ENCODE measurements at places on chromosomes 6 and 20. TPM values are rescaled to one million over a fixed set of nuclear protein-coding genes. Genes with fewer than 3 reads are reported as not detected.

DNA sequence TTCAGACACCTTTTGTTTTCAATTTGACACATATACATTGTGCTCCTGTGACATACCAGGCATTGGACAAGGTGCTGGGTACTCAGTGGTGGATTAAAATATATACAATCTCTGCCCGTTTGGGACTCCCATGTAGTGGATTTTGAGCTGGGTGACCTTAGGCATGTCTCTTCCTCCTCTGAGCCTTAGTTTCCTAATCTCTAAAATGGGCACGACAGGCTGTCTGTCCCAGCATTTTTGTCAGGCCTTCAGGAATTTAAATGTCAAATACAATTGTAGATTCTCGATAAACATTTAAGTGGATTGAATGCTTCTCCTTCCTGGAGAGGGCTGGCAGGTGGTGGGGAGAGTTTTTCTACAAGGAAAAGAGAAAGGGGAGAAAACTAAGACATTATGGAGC, 22.6 kb downstream of the CDH22 start:
- H3K4me3 ChIP-seq: no peak overlapping the region
- no peak overlapping the region for H3K27ac ChIP-seq
- H3K4me1 ChIP-seq: no peaks in the 10 kb centered on the region
- DNase-seq: no peak
- no peaks in the 10 kb centered on the region for H3K36me3 ChIP-seq
- H3K27me3 ChIP-seq: peaks cover 5% of the 10 kb centered on the region

- H3K27me3 ChIP-seq: no peaks in the 10 kb centered on the region
- H3K4me1 ChIP-seq: no peaks in the 10 kb centered on the region
- H3K36me3 ChIP-seq: no peaks in the 10 kb centered on the region
- DNase-seq: no peak
- H3K27ac ChIP-seq: no peak overlapping the region
- H3K4me3 ChIP-seq: no peak overlapping the region
These were observed 652.1 kb downstream of the RNF144B start for GRCh38 chr6:19039287-19039686.

GRCh38 chr6:116866281-116866871, 10.7 kb upstream of the RFX6 start:
- no peak overlapping the region for H3K27ac ChIP-seq
- H3K4me3 ChIP-seq: no peak overlapping the region
- no peak for DNase-seq
- H3K27me3 ChIP-seq: no peaks in the 10 kb centered on the region
- no peaks in the 10 kb centered on the region for H3K4me1 ChIP-seq
- H3K36me3 ChIP-seq: no peaks in the 10 kb centered on the region

GRCh38 chr6:15148356-15148946, 97.4 kb upstream of the JARID2 start:
- no peak for DNase-seq
- no peaks in the 10 kb centered on the region for H3K27me3 ChIP-seq
- H3K4me3 ChIP-seq: no peak overlapping the region
- no peak overlapping the region for H3K27ac ChIP-seq
- no peaks in the 10 kb centered on the region for H3K36me3 ChIP-seq

DNA sequence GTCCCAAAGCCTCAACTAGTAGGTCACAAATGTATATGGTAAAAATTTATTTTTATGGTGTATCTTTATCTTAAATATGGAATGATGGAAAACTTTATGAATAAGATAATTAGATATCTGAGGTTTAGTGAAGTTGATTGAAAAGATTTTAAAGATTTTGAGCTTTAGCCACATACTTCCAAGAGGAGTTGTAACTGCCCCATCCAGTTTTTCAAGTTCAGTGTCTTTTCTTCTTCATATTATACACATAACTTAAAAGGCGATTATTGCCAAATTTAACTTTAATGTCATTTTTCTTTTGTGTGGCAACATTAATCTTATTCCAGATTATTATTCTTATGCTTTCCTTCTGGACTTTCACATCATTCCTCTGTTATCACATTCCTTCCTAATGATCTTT, 266.4 kb downstream of the TINAG start:
- H3K27me3 ChIP-seq: no peaks in the 10 kb centered on the region
- H3K4me3 ChIP-seq: no peak overlapping the region
- DNase-seq: no peak

DNA sequence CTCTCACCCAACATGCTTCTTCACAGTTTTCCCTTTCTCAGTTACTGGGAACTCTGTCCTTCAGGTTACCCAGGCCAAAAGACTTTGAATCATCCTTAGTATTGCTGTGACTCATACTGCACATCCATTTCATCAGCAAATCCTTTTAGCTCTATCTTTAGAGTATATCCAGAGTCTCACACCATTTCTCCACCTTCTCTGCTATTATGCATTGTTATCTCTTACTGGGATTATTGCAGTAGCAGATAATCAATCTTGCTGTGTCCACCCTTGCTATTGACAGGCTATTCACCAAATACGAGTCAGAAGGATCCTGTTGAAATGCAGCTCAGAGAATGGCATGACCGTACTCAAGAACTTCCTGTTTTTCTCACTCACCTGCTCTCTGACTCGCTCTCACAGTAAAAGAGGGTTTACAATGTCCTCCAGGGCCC, 57.3 kb downstream of the BCKDHB start:
- H3K4me1 ChIP-seq: peaks cover 21% of the 10 kb centered on the region
- no peak overlapping the region for H3K27ac ChIP-seq
- no peaks in the 10 kb centered on the region for H3K27me3 ChIP-seq
- no peaks in the 10 kb centered on the region for H3K36me3 ChIP-seq
- no peak for DNase-seq
- no peak overlapping the region for H3K4me3 ChIP-seq

DNA sequence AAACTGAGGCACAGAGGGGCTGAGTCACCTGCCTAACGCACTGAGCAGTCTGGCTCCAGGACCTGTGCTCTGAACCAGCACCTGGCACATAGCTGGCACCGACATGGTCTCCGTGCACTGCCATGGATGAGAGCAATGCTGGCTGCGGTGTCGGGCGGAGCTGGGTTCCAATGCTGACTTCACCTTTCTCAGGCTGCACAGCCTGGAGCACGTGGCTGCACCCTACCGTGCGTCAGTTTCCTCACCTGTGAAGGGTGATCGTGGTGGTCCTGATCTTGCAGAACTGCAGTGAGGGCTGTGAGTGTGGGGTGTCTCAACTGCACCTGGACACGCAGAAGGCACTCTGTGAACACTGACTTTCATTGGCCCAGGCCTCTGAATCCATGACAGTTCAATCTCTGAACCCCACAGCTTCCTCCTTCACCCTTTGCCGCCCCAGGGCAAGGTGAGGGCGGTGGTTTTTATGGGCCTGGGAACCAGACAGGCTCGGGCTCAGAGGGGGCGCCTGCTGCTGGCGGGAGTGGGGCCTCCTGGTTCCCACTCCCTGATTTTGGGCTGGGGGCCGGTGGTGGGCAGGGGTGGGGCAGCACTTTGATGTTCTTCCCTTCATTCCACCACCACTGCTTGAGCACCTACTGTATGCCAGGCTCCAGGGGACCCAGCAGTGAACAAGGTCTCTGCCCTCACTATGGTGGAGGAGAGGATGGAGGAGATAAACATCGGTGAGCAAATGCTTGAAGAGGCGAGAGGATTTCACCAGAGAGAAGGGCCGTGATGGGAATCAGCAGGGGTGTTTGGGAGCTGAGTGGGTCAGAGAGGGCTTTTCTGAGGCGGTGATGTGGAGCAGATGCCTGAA, 102.9 kb downstream of the CEBPB start:
- H3K27me3 ChIP-seq: no peaks in the 10 kb centered on the region
- peaks cover 8% of the 10 kb centered on the region for H3K4me1 ChIP-seq
- DNase-seq: no peak
- H3K4me3 ChIP-seq: no peak overlapping the region

Gene HCRTR2
- total RNA-seq: not detected

DNA sequence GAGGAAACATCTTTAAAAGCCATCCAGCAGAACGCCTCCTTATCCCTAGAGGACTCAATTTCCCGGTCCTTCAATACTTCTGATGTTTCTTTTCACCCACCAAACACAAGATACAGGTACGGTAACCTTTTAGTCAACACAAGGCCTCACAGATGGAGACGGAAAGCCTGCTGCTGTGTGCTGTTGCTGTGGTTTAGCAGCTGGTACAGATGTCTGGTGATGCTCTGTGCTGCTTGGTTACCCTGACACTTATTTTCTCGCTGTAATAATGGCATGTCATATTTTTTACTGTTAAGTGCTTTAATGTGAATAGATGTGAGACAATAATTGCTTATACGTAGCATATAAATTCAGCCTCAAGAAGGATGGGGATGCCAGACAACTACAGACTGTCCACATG, 25.3 kb downstream of the GMDS start:
- peaks cover 14% of the 10 kb centered on the region for H3K4me1 ChIP-seq
- no peak overlapping the region for H3K27ac ChIP-seq
- H3K36me3 ChIP-seq: no peaks in the 10 kb centered on the region
- DNase-seq: no peak

DNA sequence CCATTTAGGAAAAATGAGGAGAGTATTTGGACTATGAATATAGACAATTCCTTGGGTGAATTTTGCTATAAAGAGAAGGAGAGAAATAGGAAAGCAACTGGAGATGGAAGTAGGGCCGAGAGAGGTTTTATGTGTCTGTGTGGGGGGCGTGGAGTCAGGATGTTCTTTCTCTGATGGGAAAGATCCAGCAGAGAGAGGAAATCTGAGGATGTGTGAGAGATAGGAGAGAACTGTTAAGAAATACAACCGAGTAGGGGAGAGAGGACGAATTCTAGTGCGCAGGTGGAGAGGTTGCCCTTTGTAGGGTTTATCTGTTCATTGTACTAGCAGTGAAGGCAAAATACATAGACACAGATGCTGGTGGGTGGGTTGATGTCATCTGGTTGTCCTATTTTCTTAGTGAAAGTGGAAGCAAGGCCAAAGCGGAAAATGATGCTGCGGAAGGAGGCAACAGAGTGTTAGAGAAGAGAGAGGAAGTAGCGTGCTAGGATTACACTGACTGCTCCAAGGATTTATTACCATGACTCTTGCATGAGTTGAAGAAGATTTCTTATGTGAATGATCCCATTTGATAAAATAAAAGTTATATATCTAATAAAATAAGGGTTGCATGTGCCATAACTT, 57.7 kb downstream of the CLVS2 start:
- no peaks in the 10 kb centered on the region for H3K4me1 ChIP-seq
- H3K27me3 ChIP-seq: no peaks in the 10 kb centered on the region
- no peaks in the 10 kb centered on the region for H3K36me3 ChIP-seq
- H3K27ac ChIP-seq: no peak overlapping the region

DNA sequence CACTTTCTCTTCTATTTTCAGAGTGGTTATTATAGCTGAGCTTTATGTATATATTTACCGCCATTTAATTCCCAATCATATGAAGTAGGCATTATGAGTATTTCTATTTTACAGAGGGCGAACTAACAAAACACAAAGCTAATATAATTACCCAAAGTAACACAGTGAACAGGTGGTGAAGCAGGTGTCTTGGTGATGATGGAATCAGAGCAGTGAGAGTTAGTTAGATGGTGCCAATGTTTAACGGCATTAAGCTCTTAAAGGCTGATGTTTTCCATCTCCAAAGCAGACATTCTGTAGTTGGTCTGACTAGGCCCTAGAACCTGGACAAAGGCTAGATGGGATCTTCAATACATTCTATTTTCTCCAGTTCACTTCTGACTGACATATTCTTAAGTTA, 551.1 kb upstream of the SYNCRIP start:
- no peaks in the 10 kb centered on the region for H3K36me3 ChIP-seq
- no peak overlapping the region for H3K4me3 ChIP-seq
- no peaks in the 10 kb centered on the region for H3K4me1 ChIP-seq
- no peak overlapping the region for H3K27ac ChIP-seq

GRCh38 chr20:52001999-52002666, 189.4 kb downstream of the ZFP64 start:
- H3K27me3 ChIP-seq: no peaks in the 10 kb centered on the region
- no peaks in the 10 kb centered on the region for H3K4me1 ChIP-seq
- no peaks in the 10 kb centered on the region for H3K36me3 ChIP-seq
- no peak overlapping the region for H3K27ac ChIP-seq

- no peak overlapping the region for H3K4me3 ChIP-seq
- no peak overlapping the region for H3K27ac ChIP-seq
- no peak for DNase-seq
- H3K36me3 ChIP-seq: no peaks in the 10 kb centered on the region
- no peaks in the 10 kb centered on the region for H3K4me1 ChIP-seq
These were observed 624.5 kb downstream of the RFPL4B start for GRCh38 chr6:112971651-112972050.

Gene ANKRD66
- not detected for total RNA-seq

GRCh38 chr20:38843346-38843745, 37.8 kb downstream of the PPP1R16B start:
- H3K4me1 ChIP-seq: peaks cover 97% of the 10 kb centered on the region
- peak overlapping the region; percentile 83 for H3K27ac ChIP-seq
- H3K27me3 ChIP-seq: no peaks in the 10 kb centered on the region
- no peaks in the 10 kb centered on the region for H3K36me3 ChIP-seq
- DNase-seq: no peak

Gene NRN1
- total RNA-seq: 0.49 TPM

DNA sequence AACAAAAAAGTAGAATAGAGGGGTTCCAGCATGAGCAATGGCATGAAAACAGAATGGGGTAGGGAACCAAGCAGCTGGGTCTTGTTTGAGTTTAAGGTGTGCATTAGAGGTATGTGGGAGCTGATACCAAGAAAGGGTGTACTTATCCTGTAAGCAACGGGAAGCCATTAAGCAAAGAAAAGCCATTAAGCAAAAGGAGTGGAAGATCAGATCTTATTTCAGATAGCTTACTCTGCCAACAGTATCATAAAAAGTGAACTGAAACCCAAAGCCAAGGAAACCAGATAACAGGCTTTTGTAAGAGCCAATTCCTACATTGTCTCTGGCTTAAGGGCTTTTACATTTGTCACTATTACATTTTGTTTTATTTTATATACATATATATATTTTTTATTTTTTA, 21.3 kb upstream of the BEND6 start:
- no peak overlapping the region for H3K27ac ChIP-seq
- no peaks in the 10 kb centered on the region for H3K27me3 ChIP-seq
- H3K4me1 ChIP-seq: no peaks in the 10 kb centered on the region
- no peak for DNase-seq

DNA sequence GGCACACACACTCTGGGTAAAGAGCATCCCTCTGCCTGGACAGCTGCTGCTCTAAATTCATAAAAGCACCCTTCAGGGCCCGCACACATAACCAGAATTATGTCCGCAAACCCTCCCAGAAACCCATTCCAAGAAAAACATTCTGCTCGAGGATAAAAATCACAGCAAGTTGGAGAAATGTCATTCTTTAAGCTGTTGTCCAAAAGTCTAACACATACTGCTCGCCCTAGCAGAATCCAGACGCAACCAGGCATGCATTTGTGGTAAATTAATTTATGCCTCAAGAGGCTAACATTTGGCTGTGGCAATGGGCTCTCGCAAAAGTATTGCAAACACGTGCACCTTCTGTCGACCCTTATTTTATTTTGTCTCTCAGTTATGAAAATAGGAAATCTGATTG, 116.1 kb upstream of the INSM1 start:
- H3K36me3 ChIP-seq: no peaks in the 10 kb centered on the region
- no peak overlapping the region for H3K4me3 ChIP-seq
- H3K27me3 ChIP-seq: no peaks in the 10 kb centered on the region
- no peaks in the 10 kb centered on the region for H3K4me1 ChIP-seq
- DNase-seq: no peak
- no peak overlapping the region for H3K27ac ChIP-seq
